ENCODE measurements at places on chromosomes 12 and 14.

- no peak for DNase-seq
These were observed 2.1 kb downstream of the NIN start for GRCh38 chr14:50828721-50829488.

GRCh38 chr12:67981287-67982162, 7.7 kb upstream of the IFNG-AS1 start:
- DNase-seq, result no peak

GRCh38 chr12:57119294-57120085, 8.3 kb upstream of the STAT6 start:
- DNase-seq, result no peak

- no peak for DNase-seq
These were observed 2.9 kb downstream of the MMP17 start for GRCh38 chr12:131830914-131831571.

DNA sequence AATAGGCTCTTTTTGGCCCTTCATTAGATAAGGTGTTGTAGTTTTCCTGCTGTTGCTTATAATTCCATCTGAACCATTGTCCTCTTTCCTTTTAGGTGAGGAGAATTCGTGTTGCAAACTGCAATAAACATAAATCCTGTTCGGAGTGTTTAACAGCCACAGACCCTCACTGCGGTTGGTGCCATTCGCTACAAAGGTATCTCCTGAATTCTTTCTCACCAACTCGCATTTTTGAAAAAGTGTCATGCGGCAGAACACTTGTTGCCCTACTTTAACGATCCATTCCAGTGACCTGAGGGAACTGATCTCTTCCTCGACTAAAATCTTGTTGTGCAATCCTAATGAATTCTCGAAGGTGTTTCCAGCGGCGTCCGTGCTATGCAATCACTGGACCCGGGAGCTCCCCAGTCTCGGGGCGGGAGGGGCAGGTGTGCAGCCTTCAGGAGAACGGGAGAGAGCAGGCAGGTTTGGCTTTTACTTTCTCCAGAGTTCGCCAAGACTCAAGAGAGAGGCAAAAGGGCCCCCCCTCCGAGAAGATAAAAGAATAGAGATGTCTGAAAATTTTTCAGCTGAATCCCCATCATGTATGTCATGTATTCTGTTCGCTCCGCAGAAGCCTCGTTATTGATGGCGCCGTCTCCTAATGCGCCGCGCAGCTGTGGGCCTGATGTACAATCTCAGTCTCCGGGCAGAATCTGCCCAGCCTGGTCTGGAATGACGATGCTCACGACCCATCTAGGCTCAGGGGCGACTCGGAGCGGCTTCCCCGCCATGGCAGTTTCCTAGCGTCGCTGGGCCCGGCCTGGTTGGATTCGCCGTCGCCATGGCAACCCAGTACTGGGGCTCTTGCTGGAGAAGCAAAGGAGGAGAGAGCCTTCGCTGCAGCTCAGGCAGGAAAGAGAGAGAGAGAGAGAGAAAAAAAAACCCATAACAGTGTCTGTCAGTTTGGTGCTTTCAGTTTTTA, 38.2 kb downstream of the PLXNC1 start:
- no peak for DNase-seq

- DNase-seq, result no peak
These were observed 79.6 kb upstream of the MANSC4 start for GRCh38 chr12:27859648-27860047.

DNA sequence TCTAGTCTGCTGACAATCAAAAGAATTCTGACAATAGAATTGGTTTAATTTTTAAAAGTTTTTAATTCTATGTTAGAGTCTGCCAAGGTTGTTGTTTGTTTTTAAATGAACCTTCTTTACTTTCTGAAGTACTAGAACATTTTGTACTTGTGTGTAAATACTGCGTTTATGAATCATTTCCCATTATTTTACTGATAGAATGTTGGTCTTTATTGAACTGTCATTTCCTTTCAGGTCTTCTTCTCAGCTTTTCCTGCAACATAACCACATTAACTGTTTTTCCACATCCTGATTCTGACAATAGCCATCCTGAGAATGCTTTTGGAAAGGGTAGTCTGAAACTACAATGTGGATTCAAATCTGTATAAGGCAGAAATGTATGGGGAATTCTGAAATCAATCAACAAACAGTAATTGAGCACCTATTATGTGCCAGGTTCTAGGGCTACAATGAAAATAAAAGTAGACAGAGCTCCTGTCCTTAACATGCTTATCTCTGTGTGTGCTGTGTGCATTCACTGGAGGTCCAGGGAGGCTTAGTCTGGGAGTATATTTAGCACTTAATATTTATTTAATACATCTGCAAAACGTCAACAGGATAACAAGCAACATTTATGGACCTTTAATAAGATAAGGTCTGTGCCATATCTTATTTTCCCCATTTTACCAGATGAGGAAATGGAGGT, 73.1 kb upstream of the SLC38A2 start:
- no peak for DNase-seq

DNA sequence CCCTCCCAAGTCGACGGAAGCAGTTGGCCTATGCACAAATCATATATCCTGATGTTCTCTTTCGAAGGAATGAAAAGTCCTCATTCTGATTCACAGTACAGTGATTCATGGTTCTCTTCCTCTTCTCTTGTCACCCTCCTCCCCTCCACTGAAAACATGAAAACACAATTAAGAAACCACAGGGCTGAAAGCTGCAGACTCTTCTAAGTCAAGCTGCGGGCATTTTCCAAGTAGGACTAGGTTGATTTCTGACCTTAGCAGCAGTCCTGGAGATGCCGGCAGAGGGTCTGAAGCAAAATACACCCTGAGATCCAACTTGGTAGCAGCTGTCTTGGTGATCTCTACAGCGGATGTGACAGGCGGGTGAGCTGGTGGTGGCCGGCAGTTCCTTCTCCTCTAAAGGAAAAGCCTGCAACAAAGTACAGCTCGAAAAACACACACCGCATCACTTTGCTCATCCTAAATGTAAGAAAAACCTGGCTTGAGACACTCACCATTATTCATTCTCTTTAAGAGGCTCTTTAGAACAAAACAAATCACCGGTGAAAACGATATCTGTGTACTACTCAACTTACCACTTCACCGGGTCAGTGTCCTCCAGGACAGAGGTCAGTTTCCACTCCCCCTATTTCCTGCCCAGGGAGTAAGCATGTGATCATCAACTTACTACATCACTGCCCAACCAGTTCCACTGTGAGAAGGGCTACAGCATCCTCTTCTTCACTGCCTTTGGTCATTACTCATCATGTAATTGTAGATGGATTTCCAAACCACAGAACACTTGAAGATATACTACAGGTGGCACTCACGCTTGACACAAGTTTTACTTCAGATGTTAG, 6.0 kb downstream of the TMCC3 start:
- DNase-seq, result no peak

All from stimulated activated CD4-positive, alpha-beta T cell treated with anti-CD3 and anti-CD28 coated beads, Interleukin-2, amount 100 ng/mL, for 48 hours (primary cell).